ENCODE measurements at places on chromosomes 4 and X.
A peak's percentile ranks its signal among the peaks of the same experiment; 100 is the strongest.

DNA sequence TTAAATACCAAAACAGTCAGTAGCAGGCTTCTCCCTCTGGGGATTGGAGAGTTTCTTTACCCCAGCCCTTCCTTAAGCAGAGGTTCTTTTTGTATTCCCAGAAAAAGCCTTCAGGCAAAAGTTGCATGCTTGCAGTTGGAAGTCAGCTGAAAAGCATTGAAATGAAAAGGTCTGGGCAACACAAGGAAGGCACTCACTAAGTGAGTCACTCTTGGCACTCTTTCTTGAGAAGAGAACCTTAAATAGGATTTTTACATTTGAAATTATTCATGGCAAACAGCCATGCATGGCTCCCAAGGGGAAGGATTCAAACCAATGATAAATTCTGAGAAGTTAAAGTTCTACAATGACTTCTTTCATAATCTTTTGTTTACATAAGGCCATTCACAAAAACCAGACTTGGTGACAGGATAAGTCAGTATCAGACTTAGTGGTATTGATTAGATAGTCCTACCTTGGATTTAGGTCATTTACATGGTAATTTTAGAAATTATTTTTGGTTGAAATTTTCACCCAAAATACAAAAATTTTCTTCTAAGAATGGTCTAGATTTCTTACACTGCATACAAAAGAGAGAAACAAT lies 2068.9 kb downstream of the PCDH7 start:
- DNase-seq, result no peak

DNA sequence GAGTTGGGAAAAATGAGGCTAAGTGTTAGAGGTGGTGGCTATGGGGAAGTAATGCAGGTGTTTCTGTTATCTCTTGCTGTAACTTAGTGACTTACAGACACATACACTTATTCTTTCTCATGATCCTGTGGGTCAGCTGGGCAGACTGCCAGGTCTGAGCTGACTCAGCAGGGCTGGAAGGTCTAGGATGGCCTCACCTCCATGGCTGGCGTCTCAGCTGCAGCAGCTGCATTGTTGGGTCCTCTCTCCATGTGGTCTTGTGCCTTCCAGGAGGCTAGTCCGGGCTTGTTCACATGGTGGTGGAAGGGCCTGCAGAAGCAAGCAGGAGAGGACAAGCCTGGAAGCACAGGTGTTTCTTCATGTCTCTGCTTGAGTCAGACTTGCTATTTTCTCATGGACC lies 172.7 kb downstream of the NHS start:
- DNase-seq, result peak; percentile 43

DNA sequence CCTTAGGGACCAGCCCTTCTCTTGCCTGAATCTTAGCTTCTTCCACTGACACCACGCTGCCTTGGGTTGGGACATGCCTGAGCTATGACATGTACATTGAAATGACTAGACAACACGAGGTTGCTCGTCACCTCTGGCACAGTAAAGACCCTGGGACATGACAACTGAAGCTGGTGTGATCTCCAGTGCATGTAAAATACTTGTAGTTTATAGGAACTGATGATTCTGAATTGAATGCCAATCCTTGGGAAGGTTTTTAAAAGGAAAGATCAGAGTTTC lies 100.7 kb upstream of the PGRMC2 start:
- DNase-seq, result no peak

GRCh38 chr4:76874176-76874575 lies 23.8 kb downstream of the SOWAHB start:
- no peak for DNase-seq

DNA sequence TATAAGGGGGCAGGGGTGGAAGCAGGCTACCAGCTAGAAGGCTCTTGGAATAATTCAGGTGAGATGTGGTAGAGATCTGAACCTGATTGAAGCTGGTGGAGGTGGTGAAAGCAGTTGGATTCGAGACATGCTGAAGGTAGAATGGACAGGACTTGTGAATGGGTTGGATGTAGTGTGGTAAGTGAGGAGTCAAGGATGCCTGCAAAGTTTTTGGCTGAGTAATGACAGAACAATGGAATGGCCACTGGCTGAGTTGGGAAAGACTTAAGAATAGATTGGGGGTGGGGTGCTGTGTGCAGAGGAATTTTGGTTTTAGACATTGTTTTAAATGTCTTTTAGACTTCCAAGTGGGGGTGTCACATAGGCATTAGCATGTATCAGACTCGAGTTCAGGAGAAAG lies 33.5 kb downstream of the HPF1 start:
- no peak for DNase-seq

- no peak for DNase-seq
Observed at GRCh38 chrX:105226499-105226898, 6.0 kb upstream of the TEX13A start.
